IMR-90 (cell line): ENCODE measurements at places on chromosomes 6 and 20.

GRCh38 chr6:139029470-139030227, 1.1 kb downstream of the ABRACL start:
- peak overlapping the region; percentile 98 for H3K4me3 ChIP-seq
- no peaks in the 10 kb centered on the region; the same call in 1 of the 2 replicates for H3K4me1 ChIP-seq
- peak; percentile 59 for DNase-seq
- no peaks in the 10 kb centered on the region for H3K27me3 ChIP-seq

DNA sequence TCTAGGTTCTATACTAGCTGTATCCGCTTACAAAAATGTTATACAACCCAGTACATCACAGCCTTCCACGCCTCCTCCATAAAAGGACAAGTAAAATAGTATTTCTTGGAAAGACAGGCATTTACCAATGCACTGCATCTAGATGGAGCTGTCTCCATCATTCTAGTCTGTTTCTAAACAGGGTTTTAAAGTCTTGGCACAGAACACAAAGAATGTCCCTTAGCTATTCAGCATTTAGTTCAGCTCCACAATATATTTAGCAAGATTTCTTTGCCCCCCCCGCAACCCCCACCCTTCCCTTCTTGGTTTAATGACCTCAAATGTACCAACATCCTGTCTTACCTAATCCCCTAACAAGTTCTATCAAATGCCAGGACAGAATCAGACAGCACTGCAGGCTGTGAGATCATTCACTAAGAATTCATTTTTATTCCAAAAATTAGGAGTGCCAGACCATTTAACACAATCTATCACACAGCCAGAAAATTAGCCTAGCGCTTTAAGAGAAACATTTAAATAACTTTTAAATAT, 198.6 kb downstream of the BACH2 start:
- peaks cover 12% of the 10 kb centered on the region for H3K4me1 ChIP-seq
- H3K27ac ChIP-seq: peak overlapping the region; percentile 9; the same call in 1 of the 2 replicates
- no peaks in the 10 kb centered on the region for H3K36me3 ChIP-seq

- H3K4me1 ChIP-seq: no peaks in the 10 kb centered on the region
- H3K36me3 ChIP-seq: no peaks in the 10 kb centered on the region
- H3K27me3 ChIP-seq: no peaks in the 10 kb centered on the region
- H3K27ac ChIP-seq: no peak overlapping the region
- H3K4me3 ChIP-seq: no peak overlapping the region
Observed at GRCh38 chr6:51792273-51793030, 295.0 kb downstream of the PKHD1 start.

DNA sequence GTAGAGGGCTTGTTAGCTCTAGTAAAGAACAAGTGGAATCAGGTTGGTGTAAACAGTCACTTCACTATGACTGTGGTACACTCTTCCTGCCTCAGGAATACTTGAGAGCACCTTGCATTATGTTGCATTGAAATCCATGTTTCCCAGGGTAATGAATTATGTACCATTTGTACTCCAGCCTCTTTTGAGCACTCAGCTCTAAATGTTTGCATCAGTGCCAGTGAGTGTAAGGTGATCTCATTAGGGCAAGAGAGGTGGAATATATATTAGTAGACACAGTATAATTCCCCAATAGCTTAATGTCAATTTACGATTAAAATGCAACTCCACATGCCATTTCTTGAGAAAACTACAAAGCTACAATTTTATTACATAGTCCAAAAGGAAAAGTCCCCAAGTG, 319.6 kb upstream of the POU3F2 start:
- no peak overlapping the region for H3K27ac ChIP-seq
- H3K4me3 ChIP-seq: no peak overlapping the region
- H3K27me3 ChIP-seq: no peaks in the 10 kb centered on the region
- H3K36me3 ChIP-seq: no peaks in the 10 kb centered on the region

GRCh38 chr20:40090236-40090635, 598.8 kb downstream of the MAFB start:
- no peaks in the 10 kb centered on the region for H3K4me1 ChIP-seq
- no peak overlapping the region for H3K4me3 ChIP-seq
- no peak overlapping the region for H3K27ac ChIP-seq
- no peak for DNase-seq

- H3K36me3 ChIP-seq: no peaks in the 10 kb centered on the region
- H3K27ac ChIP-seq: no peak overlapping the region
- H3K4me1 ChIP-seq: no peaks in the 10 kb centered on the region
- H3K27me3 ChIP-seq: no peaks in the 10 kb centered on the region
- peak; percentile 45 for DNase-seq
Observed at GRCh38 chr6:154984146-154984545, 11.0 kb upstream of the TIAM2 start.

- peaks cover 2% of the 10 kb centered on the region; the same call in 1 of the 2 replicates for H3K27me3 ChIP-seq
- H3K36me3 ChIP-seq: no peaks in the 10 kb centered on the region
Observed at GRCh38 chr20:13105864-13106457, 97.2 kb downstream of the SPTLC3 start.

GRCh38 chr6:154592199-154592860, 81.8 kb upstream of the CNKSR3 start:
- no peak overlapping the region for H3K4me3 ChIP-seq
- no peak for DNase-seq
- H3K27ac ChIP-seq: no peak overlapping the region
- H3K36me3 ChIP-seq: no peaks in the 10 kb centered on the region
- no peaks in the 10 kb centered on the region for H3K4me1 ChIP-seq

DNA sequence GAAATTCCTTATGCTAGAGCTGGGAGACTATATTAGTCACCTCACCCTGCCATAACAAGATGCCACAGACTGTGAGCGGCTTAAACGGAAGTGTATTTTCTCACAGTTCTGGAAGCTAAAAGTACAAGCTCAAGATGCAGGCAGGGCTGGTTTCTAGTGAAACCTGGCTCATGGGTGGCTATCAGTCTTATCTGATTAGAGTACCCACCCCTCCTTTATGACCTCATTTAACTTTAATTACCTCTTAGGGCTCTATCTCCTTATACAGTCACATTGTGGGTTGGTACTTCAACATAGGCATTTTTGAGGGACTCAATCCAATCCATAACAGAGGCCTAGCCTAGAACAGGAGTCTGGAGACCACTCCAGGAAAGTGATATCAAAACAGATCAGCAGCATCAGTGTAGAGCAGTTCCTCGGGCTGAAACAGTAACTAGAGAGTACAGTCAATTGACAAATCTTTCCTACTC, 2.3 kb upstream of the SNRNP48 start:
- peaks cover 8% of the 10 kb centered on the region for H3K4me1 ChIP-seq
- peak; percentile 69 for DNase-seq
- H3K36me3 ChIP-seq: peaks cover 3% of the 10 kb centered on the region; the same call in 1 of the 2 replicates
- no peak overlapping the region for H3K4me3 ChIP-seq
- no peaks in the 10 kb centered on the region for H3K27me3 ChIP-seq

- no peaks in the 10 kb centered on the region for H3K36me3 ChIP-seq
- no peaks in the 10 kb centered on the region for H3K4me1 ChIP-seq
- no peak overlapping the region for H3K27ac ChIP-seq
Observed at GRCh38 chr6:54094293-54094692, 16.9 kb upstream of the MLIP start.

DNA sequence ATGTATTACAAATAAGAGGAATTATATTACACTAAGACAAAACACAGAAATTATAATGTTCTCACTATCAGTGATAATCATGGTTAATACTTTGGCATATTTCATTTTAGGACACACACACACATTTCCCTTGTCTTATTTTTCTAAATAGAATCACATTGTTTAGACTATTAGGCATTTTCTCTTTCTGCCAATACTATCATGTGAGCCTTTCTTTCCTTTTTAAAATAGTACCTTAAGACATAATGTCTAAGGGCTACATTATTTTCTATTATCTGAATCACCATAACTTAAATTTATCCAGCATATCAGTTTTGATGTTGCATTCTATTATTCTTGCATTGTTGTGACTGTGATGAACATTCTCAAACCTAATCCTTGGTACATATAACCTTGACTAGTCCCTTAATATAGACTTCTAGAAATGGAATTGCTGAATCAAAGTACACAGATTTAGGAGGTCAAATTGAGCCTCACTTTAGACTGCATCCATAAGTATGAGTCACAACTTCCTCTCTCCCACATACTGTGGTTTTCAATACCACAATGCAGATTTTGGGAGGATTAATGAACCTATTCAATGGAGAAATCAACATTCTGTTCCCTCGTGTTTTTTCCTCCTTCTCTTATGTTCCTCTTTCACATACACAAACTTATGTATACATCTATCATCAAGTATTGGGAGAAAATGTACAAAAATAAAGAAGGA, 212.6 kb downstream of the MOXD1 start:
- peak; percentile 87 for DNase-seq
- no peak overlapping the region for H3K4me3 ChIP-seq
- H3K4me1 ChIP-seq: peaks cover 5% of the 10 kb centered on the region
- no peaks in the 10 kb centered on the region for H3K27me3 ChIP-seq
- H3K27ac ChIP-seq: peak overlapping the region; percentile 50; the same call in 1 of the 2 replicates

- H3K27me3 ChIP-seq: no peaks in the 10 kb centered on the region
- no peak overlapping the region for H3K27ac ChIP-seq
- H3K4me3 ChIP-seq: no peak overlapping the region
- H3K36me3 ChIP-seq: no peaks in the 10 kb centered on the region
- peaks cover 6% of the 10 kb centered on the region for H3K4me1 ChIP-seq
Observed at GRCh38 chr6:139288496-139289040, 3.2 kb downstream of the TXLNB start.

DNA sequence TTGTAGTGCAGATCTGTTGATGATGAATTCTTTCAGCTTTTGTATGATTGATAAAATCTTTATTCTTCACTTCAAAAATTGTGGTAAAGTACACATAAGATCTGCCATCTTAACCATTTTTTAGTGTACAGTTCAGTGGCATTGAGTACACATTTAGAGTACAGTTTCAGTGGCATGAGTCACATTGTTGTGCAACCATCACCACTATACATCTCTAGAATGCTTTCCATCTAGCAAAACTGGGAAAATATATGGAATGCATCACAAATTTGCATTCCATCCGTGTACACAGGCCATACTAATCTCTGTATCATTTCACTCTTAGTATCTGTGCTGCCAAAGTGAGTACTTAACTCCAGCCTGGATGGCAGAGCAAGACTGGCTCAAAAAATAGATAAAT, 28.7 kb downstream of the SIRPD start:
- H3K27ac ChIP-seq: no peak overlapping the region
- H3K27me3 ChIP-seq: 0 out of 2 replicates have a peak, but pooled peaks cover 1% of the 10 kb centered on the region
- H3K36me3 ChIP-seq: no peaks in the 10 kb centered on the region

DNA sequence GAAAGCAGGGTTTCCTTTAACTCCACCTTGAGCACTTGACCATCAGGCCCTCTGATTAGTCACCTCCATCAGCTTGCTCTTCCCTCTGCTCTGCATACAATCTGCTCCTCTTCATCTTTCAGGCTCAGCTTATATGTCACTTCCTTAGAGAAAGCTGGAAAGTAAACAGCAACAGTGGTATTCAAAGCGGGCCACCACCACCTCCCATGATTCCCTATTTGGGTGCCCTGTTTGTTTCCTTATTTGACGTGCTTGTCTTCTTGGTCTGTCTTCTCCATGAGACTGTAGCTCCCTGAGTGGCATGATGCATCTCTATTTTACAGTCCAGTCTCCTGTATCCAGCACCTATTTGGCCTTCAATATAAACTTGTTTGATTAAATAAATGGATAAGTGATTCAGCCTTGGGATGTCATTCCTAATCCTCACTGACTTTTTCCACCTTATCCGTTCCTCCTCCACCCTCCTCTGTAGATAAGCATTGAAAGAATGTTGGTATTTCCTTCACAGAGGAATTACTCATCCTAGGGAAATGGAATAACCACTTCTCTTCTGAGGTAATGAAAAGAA, 102.8 kb upstream of the SGK1 start:
- no peak overlapping the region for H3K4me3 ChIP-seq
- DNase-seq: peak; percentile 90
- peak overlapping the region; percentile 84 for H3K27ac ChIP-seq
- no peaks in the 10 kb centered on the region for H3K27me3 ChIP-seq
- no peaks in the 10 kb centered on the region for H3K36me3 ChIP-seq
- peaks cover 19% of the 10 kb centered on the region for H3K4me1 ChIP-seq

- DNase-seq: peak; percentile 52
- H3K27ac ChIP-seq: no peak overlapping the region
- H3K36me3 ChIP-seq: 0 out of 2 replicates have a peak, but pooled peaks cover 2% of the 10 kb centered on the region
- H3K4me3 ChIP-seq: no peak overlapping the region
- no peaks in the 10 kb centered on the region for H3K27me3 ChIP-seq
Observed at GRCh38 chr6:143149771-143150170, 89.1 kb downstream of the AIG1 start.

DNA sequence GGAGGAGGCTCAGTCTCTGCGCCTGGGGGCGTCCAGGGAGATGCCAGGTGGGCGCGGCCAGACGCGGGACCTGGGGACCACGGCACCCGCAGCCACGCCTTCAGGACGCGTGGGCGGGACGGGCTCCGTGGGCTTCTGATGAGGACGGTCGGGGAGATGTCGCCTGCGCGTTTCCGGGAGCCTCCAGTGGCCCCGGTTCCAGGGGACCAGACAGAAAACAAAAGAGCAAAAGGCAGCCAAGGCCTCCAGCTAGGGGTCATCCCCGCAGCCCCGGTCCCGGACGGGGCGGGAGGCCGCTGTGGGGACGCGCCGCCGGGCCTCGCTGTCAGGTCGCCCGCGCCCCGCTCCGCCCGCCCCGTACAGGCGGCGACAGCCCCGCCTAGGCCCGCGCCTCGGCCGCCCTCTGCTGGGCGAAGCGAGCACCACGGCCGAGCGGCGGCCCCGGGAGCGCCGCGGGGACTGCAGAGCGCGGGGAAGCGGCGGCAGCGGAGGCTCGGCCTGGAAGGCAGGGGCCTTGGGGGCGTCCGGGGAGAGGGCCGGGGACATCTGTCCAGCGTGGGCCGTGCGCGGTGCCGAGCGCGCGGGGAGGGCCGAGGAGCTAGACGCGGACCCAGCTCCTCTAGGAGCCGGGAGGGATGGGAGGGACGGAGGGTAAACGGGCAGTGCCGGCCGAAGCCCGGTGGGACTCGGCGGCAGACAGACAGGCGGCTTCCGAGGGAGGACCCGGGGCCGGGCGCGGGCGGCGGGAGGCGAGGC, 48.7 kb downstream of the TMEM242 start:
- no peaks in the 10 kb centered on the region for H3K36me3 ChIP-seq
- H3K4me1 ChIP-seq: peaks cover 3% of the 10 kb centered on the region
- peak; percentile 57 for DNase-seq
- peak overlapping the region; percentile 79 for H3K27ac ChIP-seq
- H3K27me3 ChIP-seq: no peaks in the 10 kb centered on the region
- H3K4me3 ChIP-seq: peak overlapping the region; percentile 90

GRCh38 chr6:123393331-123393730, 243.4 kb downstream of the TRDN start:
- no peaks in the 10 kb centered on the region for H3K27me3 ChIP-seq
- no peaks in the 10 kb centered on the region for H3K36me3 ChIP-seq
- H3K27ac ChIP-seq: no peak overlapping the region
- DNase-seq: no peak
- no peak overlapping the region for H3K4me3 ChIP-seq

- no peak overlapping the region for H3K27ac ChIP-seq
- H3K36me3 ChIP-seq: no peaks in the 10 kb centered on the region
- H3K4me3 ChIP-seq: no peak overlapping the region
- no peak for DNase-seq
- no peaks in the 10 kb centered on the region; the same call in none of the 2 replicates for H3K27me3 ChIP-seq
Observed at GRCh38 chr6:5108068-5108467, 22.9 kb downstream of the PPP1R3G start.

DNA sequence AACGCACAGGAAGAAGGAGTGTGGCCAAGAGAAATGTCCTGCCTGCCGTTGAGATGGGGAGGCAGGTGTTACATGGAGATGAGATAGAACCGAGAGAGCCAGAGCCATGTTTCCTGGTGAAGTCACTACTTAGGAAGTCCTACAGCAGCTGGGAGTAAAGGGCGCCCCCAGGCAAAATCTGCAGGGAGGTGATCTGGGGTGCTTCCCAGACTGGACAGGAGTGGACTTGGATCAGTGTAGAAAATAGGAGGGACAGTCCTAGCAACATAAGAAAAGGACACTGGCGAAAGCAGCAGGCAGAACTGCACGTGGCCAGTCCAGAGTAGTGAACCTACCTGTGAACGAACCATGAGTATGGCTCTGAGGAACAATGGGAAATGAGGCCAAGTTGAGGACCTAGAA, 85.3 kb downstream of the CD164 start:
- no peak overlapping the region for H3K27ac ChIP-seq
- no peaks in the 10 kb centered on the region for H3K36me3 ChIP-seq
- no peaks in the 10 kb centered on the region for H3K4me1 ChIP-seq
- H3K4me3 ChIP-seq: no peak overlapping the region
- DNase-seq: no peak
